ENCODE measurements at places on chromosomes 11 and 22.

DNA sequence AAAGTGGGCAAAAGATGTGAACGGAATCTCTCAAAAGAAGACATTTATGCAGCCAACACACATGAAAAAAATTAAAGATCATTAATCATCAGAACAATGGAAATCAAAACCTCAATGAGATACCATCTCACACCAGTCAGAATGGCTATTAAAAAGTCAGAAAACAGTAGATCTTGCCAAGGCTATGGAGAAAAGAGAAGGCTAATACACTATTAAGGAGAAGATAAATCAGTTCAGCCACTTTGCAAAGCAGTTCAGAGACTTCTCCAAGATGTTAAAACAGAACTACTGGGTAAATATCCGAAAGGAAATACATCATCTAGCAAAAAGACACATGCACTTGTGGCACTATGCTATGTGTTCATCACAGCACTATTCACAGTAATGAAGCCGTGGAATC is 388.2 kb upstream of the LUZP2 start:
- DNase-seq: no peak

GRCh38 chr11:18617688-18618341 is 16.3 kb downstream of the SPTY2D1 start:
- DNase-seq: peak; percentile 25

DNA sequence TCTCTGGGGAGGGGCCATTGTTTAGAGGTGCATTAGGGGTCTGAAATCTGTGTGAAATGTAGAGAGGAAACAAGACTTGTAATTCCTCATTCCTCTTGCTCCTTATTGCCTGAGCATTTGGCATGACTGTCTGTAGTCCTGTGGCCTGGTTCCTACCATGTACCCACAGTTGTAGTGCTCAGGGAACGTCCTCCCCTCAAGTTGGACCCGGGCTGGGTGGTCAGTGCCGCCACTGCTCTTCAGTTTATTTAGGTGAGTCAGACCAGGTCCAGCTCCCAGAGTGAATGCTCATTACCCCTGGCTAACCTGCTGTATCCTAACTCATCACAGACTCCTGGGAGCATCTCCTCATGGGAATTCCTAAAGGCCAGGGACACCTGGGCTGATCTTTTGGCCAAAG is 139.8 kb downstream of the GRIK4 start:
- DNase-seq: no peak

GRCh38 chr22:17938484-17938924 is 85.9 kb downstream of the MICAL3 start:
- no peak for DNase-seq

GRCh38 chr11:83056204-83056603 is 15.5 kb downstream of the RAB30 start:
- no peak for DNase-seq

DNA sequence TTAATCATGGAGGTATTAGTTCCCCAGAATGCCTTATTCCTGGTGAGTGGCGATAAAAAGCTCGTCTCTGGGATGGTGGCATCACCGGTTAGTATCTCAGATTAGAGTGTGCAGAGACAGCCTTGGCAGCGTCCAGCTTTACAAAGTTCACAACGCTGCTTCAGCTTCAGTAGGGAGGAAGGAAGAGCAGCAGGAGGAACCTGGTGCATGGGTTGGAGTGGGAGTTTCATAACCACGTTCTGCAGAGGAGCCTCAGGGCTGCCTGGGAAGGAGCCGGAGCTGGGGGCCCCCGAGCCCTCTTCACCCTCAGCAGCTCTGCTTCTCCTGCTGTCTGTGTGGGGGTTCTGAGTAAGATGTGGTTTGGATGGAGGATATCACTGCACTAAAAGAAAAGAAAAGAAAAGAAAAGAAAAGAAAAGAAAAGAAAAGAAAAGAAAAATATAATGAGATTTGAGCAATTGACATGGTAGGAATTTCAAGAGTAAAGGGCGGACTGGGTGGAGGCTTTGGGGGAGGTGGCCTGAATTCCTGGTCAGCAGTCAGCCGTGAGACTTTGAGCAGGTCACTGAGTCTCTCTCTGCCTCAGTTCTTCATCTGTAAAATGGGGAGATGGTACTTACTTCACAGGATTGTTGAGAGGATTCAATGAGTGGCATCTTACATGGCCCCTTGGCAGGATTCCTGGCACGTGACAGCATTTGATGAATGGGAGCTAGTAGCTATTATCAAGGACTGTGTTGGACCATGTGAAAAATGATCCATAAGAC is 6.5 kb downstream of the ASPHD2 start:
- no peak for DNase-seq

GRCh38 chr11:48001438-48002021 is 21.2 kb downstream of the PTPRJ start:
- peak; percentile 80 for DNase-seq

DNA sequence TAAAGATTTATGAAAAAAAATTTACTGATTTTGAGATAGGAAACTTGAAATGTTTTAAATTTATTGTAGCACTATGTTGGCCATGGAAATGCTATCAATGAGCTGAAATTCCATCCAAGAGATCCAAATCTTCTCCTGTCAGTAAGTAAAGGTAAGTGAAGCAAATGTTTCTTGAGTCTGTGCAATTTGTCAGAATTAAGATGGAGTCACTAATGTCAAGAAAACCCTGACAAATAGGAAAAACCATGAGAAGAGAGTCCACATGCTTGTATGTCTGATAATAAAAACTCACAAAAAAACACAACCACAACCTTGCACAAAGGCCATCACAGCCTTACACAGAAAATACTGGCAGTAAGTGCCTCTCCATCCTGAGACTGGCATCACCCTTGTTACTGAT is 12.9 kb downstream of the EED start:
- no peak for DNase-seq

DNA sequence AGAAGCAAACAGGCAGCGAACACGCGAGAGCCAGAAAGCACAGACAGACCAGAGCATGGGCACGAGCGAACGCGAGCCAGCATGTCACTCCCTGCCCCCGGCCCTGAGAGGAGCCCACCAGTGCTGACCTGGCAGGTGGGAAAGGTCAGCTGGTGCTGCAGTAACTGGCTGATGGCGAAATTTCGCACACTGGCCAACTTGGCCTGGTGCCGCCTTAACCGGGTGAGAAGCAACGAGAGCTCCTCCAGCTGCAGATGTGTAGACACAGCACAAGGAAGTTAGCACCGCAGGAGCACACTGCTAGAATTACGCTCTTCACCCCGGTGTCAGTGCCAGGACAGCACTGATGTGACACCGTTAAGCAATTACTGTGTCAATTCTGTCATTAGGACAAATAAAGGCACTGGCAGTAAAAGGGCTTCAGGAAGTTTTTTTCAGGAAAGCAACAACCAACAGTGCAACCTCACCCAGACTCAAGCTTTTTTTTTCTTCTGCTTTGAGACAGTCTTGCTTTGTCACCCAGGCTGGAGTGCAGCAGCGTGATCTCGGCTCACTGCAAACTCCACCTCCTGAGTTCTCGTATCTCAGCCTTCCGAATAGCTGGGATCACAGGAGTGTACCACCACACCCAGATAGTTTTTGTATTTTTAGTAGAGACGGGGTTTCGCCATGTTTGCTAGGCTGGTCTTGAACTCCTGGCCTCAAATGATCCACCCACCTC is 76.8 kb downstream of the C11orf58 start:
- DNase-seq: no peak

GRCh38 chr11:87355596-87355995 is 317.9 kb downstream of the TMEM135 start:
- no peak for DNase-seq

DNA sequence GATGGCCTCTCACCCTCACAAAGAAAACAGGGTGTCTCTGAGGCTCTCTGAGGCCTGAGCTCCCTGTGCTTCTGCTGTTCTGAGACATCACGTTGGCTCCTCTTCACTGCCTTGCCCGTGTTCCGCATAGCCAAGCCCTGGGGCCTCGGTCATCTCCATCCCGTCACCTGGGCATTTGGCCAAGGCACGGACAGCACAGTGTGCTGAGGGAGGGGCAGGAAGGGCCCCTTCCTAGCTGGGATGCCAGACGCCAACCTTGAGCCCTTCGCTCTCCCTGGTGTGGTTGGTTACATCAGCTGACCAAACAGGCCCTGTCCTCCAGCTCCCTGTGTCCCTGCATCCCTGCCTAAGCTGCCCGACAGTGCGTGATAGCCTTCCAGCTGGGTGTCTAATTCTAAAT is 25.9 kb downstream of the MOV10L1 start:
- no peak for DNase-seq

DNA sequence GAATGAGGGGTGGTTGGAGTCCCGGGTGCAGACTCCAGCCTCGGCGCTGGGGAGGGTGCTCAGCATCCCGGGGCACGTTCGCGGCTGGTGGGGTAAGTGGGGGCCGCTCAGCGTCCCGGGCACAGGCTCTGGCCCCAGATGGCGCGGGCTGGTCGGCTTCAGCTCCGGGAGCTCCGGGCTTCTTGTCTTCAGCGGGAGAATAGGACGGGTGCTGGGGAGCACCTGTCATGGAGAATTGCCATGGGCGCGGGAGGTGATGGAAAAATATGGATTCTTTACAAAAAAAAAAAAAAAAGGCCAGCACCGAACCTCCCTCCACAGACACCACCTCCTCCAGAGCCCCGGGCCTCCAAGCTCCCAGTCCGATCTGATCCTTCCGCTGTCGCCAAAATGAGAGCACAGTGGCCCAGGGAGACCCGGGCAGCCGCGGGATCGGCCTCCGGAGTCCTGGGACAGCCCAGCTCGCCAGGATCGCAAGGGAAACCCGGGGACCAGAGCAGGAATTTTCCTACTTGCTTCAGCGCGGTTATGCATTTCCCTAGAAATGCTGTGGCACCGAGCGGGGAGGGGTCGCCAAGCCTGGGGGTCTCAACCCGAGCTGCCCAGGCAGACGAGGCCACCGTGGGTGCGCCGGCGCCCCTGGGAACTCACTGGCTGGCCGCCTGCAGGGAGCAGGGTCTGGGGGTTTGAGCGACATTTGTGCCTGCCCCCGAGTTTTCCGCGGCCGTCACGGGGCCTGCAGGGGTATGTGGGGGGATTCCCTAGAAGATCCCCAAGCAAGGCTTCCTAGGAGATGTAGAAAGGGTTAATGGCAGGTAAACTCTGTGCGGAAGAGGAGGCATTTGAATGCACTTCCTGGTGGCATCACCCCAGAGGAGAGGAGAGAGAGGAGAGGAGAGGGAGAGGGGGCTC is 1336.9 kb downstream of the BRD1 start:
- no peak for DNase-seq

DNA sequence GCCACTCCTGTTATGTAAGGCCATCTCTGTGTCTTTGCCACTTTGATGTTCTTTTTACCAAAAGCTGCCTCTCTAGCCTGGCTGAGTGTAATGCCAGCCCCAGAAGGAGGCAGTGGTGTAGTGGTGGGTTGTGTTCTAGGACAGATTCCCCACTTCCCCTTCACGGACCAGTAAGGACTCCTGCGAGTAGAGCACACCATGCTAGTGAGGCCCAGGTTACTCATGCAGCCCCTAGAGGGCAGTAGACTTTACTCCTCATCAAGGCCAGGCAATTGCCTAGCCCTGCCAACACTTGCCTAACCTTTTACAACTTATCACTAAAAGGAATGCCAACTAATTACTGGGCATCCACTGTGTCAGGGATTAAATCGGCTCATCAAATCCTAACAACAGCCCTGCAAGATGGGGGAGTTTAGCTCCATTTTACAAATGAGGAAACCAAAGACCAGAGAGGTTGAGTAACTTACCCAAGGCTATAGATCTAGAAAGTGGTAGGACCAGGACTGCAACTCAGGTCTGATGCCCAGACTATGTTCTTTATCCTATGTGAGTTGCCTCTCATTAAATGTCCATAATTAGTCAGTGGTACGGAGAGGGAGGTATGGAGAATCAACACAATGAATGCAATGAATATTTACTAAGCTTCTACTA is 75.3 kb downstream of the APIP start:
- peak; percentile 6 for DNase-seq

GRCh38 chr11:44506375-44507016 is 59.0 kb upstream of the CD82 start:
- DNase-seq: no peak

DNA sequence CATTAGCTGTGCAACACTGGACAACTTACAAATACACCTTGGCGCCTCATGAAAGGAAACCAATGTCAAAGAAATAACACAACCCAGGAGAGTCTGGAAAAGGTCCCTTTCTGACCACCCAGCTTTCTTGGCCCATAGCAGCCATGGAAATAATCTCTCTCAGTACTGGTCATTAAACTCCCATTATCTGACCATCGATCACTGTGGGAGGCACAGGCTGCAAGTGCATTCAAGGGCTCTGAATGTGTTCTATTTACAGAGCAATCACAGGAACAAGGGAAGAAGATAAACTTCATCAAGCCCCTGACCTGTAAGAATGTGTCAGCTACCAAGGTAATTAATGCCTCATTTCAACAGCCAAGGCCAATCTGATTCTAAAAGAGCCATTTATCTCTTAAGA is 40.1 kb downstream of the CTSC start:
- no peak for DNase-seq

DNA sequence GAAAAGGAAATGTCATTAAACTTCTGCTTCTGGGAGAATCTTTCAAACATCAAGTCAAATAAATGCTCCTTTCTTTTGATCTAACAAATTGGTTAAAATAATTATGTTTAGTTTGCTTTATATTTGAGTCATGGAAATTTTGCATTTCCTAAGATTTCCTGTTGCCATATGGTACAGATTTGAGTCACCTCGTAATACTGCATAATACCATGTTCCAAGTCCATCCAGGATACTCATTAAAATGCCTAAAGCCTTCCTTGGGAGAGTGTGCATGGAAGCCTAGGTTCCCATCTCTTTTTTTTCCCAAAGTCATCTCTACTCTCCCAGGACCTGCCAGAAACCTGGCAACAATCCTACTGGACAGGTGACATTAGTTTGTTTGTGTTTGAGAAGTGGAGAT is 4.2 kb downstream of the OR9I1 start:
- DNase-seq: no peak

GRCh38 chr22:44363980-44364750 is 51.4 kb upstream of the SHISAL1 start:
- no peak for DNase-seq

DNA sequence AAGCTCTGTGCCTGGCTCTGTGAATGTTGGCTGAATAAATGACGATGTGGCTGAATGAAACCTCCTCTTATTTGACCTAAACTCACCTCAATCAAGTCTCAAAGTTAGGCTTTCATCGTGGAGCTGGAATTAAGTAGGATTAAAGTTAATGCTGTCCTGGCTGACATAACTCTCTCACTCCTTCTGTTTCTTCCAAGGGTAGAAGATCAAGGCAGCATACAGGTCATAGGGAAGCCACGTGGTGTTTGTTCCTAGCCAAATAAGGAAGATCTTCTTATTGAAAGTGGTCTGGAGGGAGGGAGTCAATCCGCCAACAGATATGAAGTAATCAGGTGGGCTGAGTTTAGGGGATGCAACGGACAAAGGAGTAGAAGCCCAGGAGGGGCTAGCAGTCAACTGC is 59.5 kb downstream of the TRIM29 start:
- DNase-seq: no peak
